ENCODE measurements at places on chromosomes 11 and 22. TPM values are rescaled to one million over a fixed set of nuclear protein-coding genes. Genes with fewer than 3 reads are reported as not detected.

The CARD18 gene
- total RNA-seq = not detected

The ZBTB16 gene
- 0.19 TPM for total RNA-seq

The DDI1 gene
- not detected for total RNA-seq

The ACRV1 gene
- not detected for total RNA-seq

- H3K4me1 ChIP-seq = peaks cover 6% of the 10 kb centered on the region
- H3K4me3 ChIP-seq = no peak overlapping the region
- H3K27me3 ChIP-seq = no peaks in the 10 kb centered on the region
- H3K27ac ChIP-seq = no peak overlapping the region
- H3K36me3 ChIP-seq = no peaks in the 10 kb centered on the region
These were observed 11.6 kb downstream of the GGT5 start for GRCh38 chr22:24233235-24233634.

DNA sequence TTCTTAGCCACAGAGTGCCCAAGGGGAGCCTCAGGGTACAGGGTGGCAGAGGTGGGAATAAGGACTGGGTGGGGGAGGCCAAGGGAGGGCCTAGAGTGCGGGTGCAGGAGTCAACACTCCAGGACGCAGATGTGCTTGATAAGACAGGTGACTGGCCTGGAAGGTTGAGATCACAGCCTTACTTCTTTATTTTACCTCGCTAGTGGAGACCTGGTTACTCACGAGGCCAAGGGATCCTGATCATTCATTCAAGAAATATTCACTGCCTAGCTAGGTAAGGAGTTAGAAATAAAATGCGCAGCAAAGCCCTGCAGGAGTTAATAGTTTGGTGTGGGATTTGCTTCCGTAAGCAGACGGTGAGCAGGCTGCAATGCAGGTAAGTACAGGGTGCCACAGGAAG, 13.2 kb upstream of the PEX26 start:
- H3K4me1 ChIP-seq = no peaks in the 10 kb centered on the region
- no peak for DNase-seq
- no peak overlapping the region for H3K4me3 ChIP-seq
- no peak overlapping the region for H3K27ac ChIP-seq

DNA sequence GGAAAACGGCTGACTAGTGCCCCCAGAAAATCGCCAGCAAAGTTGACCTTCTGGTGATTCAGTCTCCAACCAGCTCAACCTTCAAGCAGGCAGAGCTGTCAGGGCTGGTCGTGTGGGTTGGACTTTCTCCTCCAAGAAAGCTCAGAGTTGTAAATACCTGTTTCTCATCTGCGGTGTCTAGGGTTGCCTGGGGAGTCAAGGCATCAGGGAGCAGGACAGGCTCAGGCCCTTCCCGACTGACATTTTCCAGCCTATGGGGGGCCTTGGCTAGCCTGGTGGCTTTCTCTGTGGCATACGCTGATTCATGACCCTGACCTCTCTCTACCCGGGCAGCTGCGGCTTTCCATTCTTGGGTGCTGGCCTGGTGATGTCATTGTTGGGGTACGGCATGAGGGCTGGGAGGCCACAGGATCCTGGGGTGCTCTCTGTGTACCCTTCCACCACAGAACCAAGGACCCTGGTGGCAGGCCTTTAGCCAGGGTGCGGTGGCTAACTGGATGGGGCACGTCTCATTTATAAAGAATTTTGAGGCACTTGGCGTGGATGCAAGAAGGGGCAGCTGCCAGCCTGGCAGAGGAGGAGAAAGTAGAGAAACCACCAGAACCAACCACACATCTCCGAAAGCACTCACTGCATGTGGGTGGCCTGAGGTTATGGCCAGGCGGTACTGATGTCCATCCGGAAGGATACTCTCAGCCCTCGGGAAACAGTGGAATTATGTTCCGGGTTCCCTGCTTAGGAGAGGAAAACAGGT, 64.9 kb downstream of the BCR start:
- H3K27me3 ChIP-seq = no peaks in the 10 kb centered on the region
- no peaks in the 10 kb centered on the region for H3K36me3 ChIP-seq
- peak overlapping the region; percentile 21 for H3K4me3 ChIP-seq
- DNase-seq = no peak

- 0 out of 2 replicates have a peak, but pooled peaks cover 3% of the 10 kb centered on the region for H3K4me1 ChIP-seq
- no peaks in the 10 kb centered on the region for H3K36me3 ChIP-seq
- no peak for DNase-seq
- H3K27me3 ChIP-seq = no peaks in the 10 kb centered on the region
These were observed 95.0 kb downstream of the AASDHPPT start for GRCh38 chr11:106172386-106172991.

DNA sequence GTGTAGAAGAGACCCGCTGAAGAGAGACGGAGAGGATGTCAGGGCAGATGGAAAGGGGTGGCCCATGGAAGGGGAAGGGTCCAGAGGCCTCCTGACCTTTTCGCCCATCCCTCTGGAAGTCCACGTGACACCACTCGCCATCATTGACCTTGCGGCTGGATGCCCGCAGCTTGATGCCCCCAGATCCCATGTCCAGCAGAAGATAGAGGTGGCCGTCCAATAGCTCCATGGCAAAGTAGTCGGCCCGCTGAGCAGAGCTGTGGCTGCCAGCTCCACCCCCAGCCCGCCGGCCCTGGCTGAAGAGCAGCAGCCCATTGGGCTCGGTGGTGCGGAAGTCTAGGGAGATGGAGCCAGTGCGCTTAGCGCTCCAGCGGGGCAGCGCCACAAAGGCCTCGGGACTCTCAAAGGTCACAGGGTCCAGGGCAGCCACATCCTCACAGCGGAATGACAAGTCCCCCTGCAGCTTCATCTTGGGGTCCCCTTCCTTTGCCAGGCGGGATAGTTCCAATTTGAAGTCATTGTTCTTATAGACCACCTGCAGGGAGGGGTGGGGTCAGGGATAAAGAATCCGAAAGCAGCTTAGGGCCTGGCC, 55.7 kb downstream of the NRXN2 start:
- no peaks in the 10 kb centered on the region for H3K36me3 ChIP-seq
- no peak overlapping the region for H3K4me3 ChIP-seq
- no peaks in the 10 kb centered on the region for H3K27me3 ChIP-seq
- peak; percentile 28 for DNase-seq

DNA sequence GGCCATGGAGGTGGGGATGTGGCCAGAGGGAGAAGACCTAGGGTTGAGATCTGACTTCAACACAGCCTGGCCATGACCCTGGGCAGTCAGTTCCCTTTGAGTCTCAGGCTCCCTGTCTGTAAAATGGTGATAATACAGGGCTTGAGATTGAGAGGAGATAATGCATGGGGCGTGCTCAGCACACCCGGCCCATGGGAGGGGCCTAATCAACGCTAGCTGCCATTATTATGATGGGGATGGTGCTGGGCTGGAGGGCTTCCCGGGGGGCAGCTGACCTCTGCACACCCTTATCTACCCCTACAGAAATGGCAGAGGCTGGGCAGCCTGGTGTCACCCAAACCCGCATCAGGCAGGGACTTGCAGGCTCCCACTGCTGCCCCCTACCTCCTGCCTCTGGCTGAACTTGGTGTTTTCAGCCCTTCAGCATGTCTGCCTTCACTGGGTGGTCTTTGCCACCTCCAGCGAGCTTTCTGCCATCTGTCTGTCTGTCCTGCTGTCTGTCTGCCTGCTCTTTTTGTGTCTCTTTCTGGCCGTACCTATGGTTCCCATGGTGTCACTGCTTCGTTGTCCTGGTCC, 84.5 kb downstream of the CACNA1I start:
- DNase-seq = peak; percentile 46
- H3K27me3 ChIP-seq = no peaks in the 10 kb centered on the region
- H3K4me3 ChIP-seq = no peak overlapping the region
- H3K36me3 ChIP-seq = no peaks in the 10 kb centered on the region
- H3K27ac ChIP-seq = no peak overlapping the region

GRCh38 chr11:78828676-78829075, 254.0 kb upstream of the NARS2 start:
- H3K36me3 ChIP-seq = no peaks in the 10 kb centered on the region
- no peak overlapping the region for H3K27ac ChIP-seq
- no peaks in the 10 kb centered on the region for H3K27me3 ChIP-seq
- H3K4me3 ChIP-seq = no peak overlapping the region
- DNase-seq = no peak

GRCh38 chr11:74615311-74615710, 22.9 kb downstream of the POLD3 start:
- peaks cover 20% of the 10 kb centered on the region for H3K36me3 ChIP-seq
- H3K27me3 ChIP-seq = no peaks in the 10 kb centered on the region

GRCh38 chr11:91804042-91804441, 420.6 kb upstream of the FAT3 start:
- no peaks in the 10 kb centered on the region for H3K36me3 ChIP-seq
- no peaks in the 10 kb centered on the region for H3K27me3 ChIP-seq
- H3K27ac ChIP-seq = peak overlapping the region; percentile 15
- H3K4me3 ChIP-seq = peak overlapping the region; percentile 34
